Lower lobe of right lung (tissue), 2 donors: ENCODE measurements at places on chromosomes 12 and 14.
A peak's percentile ranks its signal among the peaks of the same experiment; 100 is the strongest.

DNA sequence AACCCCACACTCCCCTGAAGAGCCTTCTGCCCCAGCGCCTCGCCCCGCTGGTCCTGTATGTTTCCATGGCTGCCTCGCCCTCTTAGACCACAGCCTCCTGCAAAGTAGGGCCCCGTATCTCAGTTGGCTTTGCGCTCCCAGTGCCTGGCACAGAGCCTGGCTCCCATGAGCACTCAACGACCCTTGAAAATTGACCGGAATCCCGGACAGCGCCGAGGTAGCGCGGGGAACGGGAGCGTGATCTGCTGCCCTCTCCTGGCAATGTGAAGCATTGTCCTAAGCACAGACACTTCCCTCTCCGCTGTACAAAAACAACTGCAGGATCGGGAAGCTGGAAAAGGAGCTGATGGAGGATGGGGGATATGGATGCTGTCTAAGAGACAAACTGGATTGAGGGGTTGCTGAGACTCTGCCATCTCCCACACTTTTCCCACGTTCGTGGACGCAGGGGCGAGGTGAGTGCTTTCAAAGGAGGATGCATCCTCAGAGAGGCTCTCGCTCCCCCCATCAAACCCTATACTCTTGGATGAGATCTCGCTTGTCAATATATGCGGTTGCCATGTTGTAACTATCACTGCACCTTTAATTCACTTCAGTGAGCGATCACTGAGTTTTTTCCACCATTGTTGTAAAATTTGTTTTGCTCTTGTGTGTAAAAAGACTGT is 10.7 kb upstream of the FKBP4 start:
- peak; percentile 81 for DNase-seq

DNA sequence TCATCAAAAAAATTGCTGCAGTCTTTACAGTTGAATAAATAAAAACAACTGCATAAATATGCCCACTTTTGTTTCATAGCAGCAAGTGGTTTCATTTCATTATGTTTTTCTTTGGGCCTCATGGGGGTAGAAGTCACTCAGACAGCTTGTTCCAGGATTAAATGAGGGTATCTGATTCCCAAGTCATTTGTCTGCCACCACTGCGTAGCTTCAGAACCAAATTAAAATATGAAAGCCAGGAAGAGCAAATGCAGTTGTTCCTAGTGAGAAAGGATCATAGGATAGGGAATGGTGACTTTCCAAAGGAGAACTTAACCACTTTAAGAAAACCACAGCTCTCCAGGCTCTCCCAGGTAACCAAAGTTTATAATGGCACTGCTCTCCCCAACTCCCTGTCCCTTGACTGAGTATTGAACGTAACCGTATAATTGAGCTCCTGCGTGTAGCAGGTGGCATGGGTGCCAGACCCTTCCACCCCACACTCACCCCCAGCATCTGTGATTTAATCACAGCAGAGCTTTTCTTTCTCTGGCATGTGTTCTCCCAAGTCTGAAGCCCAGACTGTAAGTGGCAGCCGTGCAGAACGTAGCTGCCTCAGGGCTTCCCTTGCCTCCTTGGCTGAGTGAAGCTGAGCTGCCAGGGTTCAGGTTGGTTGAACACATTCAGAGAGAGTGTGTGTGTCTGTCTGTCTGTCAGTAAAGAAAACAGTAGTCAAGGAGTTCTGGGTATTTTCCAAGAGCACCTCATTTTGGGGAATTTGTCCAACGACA is 11.3 kb upstream of the KCNH3 start:
- no peak for DNase-seq

- no peak for DNase-seq
Observed at GRCh38 chr14:77018785-77019184, 9.7 kb downstream of the IRF2BPL start.

DNA sequence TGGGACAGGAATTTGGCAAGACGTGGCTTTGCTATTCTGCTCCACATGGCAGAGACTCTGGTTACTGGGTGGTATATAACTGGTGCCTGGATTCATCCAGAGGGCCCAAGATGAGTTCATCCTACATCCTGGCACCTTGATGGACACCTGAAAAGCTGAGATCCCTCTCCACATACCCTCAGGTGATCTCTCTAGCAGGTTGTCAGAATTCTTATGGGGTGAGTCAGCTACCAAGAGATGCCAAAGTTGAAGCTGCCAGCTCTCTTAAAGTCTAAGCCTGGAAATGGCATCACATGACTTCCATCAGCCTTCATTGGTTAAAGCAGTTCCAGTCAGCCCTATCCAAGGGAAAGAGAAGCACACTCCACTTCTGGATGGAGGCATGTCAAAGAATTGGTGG is 300.7 kb upstream of the SEL1L start:
- no peak for DNase-seq

DNA sequence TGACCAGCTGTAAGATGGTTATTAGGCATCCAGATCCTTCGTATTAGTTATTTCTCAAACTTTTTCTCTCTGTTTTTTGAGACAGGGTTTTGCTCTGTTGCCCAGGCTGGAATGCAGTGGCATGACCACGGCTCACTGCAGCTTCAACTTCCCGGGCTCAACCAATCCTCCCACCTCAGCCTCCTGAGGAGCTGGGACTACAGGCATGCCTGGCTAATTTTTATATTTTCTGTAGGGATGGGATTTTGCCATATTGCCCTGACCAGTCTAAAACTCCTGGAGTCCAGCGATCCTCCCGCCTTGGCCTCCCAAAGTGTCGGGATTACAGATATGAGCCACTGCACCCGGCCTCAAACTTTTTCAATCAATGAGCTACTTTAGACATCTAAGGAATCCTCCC is 33.1 kb downstream of the FZD10 start:
- DNase-seq = no peak

- DNase-seq = no peak
Observed at GRCh38 chr12:123748161-123748560, 13.9 kb upstream of the DNAH10 start.

- no peak for DNase-seq
Observed at GRCh38 chr12:45553204-45553603, 176.3 kb upstream of the ARID2 start.

GRCh38 chr12:108939594-108939993 is 59.7 kb downstream of the DAO start:
- no peak for DNase-seq

DNA sequence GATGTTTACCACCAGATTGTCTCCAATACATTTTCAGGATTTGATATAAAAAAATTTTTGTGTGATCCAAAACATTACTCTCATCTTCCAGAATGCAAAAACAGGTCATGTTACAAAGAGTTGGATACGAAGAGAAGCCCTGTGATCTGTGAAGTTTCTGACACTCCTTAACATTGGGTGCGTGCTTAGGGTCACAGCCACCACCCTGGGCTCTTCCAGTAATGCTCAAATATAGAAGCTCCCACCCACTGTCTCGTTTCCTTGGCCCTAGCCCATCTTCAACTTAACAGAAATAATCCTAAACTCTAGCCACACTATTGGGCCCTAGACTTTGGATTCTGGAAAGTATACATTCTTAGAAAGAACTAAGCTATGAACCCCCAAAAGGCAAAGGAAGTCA is 32.9 kb upstream of the HSP90B1 start:
- DNase-seq = no peak

DNA sequence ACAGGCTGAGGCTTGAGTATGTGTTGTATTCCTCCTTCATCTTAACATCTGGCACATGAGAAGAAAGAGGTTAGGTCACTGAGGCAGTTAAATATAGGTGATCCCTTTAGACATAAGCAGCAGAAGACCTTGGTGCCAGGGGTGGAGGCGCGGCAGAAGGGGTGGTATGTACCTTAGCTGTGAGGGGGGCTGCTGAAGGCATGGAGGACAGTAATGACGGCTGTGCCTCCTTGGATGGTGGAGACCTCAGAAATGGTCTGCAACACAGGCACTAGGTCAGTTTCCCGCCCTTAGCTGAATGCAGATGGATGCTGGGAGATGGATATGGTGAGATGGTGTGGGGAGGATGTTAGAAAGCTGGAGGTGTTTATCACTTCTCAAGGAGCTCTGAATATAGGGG is 1.5 kb upstream of the PNMA1 start:
- no peak for DNase-seq

- no peak for DNase-seq
Observed at GRCh38 chr12:3837049-3837448, 36.1 kb downstream of the PARP11 start.

DNA sequence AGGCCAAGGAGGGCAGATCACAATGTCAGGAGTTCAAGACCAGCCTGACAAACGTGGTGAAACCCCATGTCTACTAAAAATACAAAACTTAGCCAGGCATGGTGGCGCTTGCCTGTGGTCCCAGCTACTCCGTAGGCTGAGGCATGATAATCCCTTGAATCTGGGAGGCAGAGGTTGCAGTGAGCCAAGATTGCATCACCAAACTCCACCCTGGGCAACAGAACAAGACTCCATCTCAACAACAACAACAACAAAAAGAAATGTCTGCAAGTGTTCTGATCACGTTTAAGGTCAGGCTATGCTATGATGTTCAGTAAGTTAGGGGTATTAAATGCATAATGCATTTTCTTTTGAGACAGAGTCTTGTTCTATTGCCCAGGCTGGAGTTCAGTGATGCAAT is 6.7 kb upstream of the PLD4 start:
- no peak for DNase-seq

DNA sequence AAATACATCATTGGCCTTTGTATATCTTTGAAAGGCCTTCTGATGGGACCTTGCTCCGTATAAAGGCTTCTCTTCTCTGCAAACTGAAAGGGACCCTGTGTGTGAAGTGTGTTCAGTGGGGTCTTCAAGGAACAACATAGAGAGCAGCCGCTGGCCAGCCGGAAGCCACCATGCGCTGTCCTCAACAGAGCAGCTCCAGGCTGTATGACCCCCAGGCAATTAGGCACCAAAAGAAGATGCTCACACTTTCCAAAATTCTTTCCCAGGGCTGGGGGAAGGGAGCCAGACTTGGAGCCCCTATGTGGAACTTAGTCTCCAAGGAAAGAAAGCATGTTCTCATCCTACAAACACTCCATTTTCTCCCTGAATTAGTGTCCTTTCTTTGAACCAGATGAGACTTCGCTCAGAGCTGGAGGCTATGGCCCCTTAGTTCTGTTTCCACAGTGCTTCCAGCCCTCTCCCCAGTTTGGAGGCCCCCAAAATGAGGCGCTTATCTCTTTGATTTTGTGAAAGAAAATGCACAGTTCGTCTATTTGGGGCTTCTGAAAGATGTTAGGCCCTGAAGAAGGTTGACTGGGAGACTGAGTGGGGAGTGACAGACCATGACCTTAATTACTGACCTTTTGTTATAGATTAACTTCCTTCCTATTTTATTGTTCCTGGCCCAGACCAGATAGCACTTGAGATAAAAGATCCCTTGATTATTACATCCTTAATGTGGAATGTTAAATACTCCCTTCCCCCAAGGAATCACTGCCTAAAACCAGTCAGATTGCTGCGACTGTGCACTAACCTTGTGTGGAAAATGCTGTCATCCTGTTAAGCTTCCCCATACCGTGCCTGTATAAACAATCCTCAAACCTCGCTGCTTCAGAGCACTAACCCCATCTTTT is 128.3 kb upstream of the FGD4 start:
- DNase-seq = no peak

GRCh38 chr14:101704140-101704539 is 57.4 kb upstream of the PPP2R5C start:
- no peak for DNase-seq

DNA sequence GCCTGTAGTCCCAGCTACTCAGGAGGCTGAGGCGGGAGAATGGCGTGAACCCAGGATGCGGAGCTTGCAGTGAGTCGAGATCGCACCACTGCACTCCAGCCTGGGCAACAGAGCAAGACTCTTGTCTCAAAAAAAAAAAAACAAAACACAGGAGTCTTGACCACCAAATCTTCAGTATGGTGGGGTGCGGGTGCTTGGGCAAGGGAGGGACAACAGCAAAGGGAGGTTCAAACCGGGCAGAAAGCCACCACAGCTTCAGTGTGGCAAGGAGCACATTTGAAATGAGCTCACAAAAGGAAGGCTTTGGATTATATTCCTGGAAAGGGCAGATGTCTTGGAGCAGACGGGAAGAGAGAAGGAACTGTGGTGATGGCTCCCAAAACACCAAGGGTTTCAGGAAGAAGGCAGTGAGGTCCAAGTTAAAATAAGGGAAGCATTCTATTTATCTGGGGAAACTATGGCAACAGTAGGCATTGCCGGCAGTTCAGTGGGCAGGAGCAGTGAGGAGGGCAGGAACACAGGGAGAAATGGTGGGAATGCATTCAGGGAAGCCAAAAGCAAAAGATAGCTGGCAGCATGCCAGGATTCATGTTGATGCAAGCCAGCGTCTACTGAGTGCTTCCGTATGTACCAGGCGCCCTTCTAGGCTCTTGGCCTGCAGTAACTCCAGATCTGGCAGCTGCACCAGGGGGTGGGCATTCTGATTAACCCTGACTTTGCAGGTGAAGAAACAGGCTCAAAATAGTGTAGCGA is 51.0 kb upstream of the SRSF5 start:
- peak; percentile 71 for DNase-seq

GRCh38 chr14:88868558-88869159 is 44.2 kb downstream of the TTC8 start:
- DNase-seq = no peak

- no peak for DNase-seq
Observed at GRCh38 chr12:85874031-85874461, at the start of gene NTS. NTS (plus strand) TSS chr12:85874295; CDS start chr12:85874404, 109 bp downstream.

GRCh38 chr14:70858641-70859040 is 48.6 kb upstream of the PCNX1 start:
- no peak for DNase-seq

- DNase-seq = no peak
Observed at GRCh38 chr14:38873941-38874612, 229.0 kb downstream of the SEC23A start.

GRCh38 chr12:69456239-69456638 is 13.9 kb upstream of the FRS2 start:
- DNase-seq = no peak

DNA sequence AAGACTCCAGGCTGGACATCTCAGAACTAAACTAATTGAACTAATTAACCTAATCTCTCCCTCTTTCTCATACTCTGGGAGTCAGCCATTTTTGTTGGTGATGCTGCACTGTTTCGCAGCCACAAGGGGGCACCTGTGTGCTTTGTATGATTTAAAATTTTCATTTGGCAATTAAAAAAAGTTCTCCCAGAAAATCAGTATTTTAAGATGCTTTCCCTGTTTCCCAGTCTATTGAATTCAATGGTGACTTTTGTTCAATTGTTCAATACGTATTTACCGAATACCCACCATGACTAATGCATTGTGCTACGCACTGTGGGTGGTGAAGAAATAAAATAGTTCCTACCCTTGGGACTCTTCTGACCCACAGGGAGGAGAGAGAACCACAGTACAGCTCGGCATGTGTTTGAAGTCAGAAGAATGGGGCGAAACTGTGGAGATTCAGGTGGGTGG is 63.7 kb downstream of the ZNF664 start:
- DNase-seq = no peak

- peak; percentile 20 for DNase-seq
Observed at GRCh38 chr12:132747395-132747794, 14.2 kb downstream of the ANKLE2 start.
